ENCODE measurements at places on chromosomes 1 and 21.

GRCh38 chr1:116346943-116347673, 25.9 kb upstream of the ATP1A1 start:
- DNase-seq: no peak

GRCh38 chr1:89780721-89781120, 40.1 kb upstream of the LRRC8D start:
- DNase-seq: no peak

- no peak for DNase-seq
Measured at GRCh38 chr1:239536165-239536849, 149.9 kb downstream of the CHRM3 start.

DNA sequence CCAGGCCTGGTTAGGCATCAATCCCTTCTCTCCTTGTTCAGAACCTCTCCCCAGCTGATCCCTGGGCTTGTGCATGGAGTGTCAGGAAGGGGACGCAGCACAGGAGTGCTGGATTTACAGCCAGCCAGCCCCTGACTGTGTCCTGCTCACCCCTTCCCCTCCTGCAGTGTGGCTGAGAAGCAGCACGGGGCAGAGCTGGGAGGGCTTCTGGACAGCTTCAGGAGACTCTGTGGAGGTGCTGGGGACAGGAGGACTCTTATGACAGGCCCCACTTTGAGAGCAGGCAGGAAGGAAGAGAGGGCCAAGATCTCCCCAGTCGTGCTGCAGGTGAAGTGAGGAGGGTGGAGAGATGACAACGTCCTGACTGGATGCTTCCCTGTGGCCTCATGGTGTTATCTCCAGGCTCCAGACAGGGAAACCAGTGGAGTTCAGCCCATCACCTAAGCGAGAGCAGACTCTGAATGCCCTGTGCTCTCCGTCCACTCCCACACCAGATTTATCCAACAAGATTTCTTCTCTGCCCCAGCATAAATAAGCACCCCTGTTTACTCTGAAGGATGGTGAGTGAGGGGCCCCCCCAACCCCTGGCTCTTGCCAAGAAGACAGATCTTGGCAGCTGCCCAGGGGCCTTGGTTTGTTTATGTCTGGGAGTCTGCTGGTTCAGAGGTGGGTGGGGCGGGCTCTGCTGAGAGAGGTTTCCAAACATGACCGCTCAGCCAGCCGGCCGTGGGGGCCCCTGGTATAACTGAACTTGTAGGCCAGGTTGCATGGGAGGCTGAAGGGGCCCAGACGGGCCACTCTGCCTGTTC, 21.3 kb downstream of the TMCC2 start:
- DNase-seq: no peak

DNA sequence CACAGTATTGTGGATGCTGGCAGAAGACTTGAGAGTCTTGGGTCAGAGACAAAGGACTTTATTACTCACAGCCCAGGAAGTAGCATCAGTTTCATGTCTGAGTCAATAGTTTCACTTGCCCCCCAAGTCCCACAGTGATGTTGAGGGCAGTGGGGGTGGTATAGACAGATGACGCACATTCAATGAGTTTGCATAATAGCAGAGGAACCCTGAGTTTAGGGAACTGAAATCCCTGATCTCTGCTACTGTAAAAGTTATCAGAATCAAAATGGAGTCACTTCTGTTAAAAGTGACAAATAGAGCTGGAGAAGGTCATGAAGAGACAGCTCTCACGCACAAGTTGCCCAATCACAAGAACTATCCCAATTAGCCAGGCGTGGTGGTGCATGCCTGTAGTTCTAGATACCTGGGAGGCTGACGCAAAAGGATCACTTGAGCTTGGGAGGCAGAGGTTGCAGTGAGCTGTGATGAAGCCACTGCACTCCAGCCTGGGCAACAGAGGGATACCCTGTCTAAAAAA, 11.5 kb upstream of the HCRTR1 start:
- no peak for DNase-seq

DNA sequence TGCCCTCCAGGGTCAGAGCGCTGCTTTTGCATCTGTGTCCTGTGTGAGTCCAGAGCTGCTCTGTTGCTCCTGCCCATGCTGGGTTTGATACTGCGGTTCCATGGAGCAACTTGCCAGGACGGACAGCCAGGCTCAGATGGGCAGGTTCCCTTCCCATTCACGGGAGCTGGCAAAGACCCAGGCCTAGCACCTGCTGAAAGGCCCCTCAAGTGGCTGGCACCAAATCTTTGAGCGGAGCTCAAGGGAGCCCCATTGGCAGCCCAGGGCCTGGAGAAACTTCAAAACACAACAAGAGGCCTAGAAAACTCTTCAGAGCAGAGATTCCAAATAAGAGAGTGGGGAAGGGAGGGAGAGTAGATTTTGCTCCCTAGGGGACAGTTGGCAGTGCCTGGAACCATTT, 97.2 kb downstream of the ACTL8 start:
- DNase-seq: no peak

DNA sequence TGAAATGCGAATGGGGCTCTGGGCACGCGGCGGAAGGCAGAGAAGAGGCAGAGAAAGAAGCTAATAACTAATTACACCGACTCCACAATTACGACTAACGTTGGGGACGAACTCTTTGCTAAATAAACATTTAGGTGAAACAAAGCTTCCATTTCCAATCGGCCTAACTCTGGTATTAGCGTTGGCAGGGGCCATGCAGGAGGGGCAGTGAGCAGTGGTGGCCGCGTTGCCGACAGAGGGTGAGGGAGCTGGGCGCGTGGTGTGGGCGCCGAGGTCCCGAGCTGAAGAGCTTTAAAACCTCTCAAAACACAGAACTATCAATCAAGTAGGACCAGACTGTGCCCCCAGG, 553 bp upstream of the NDUFV3 start:
- DNase-seq: no peak

All from H7 (cell line).